ENCODE measurements at places on chromosomes 2 and 18.

DNA sequence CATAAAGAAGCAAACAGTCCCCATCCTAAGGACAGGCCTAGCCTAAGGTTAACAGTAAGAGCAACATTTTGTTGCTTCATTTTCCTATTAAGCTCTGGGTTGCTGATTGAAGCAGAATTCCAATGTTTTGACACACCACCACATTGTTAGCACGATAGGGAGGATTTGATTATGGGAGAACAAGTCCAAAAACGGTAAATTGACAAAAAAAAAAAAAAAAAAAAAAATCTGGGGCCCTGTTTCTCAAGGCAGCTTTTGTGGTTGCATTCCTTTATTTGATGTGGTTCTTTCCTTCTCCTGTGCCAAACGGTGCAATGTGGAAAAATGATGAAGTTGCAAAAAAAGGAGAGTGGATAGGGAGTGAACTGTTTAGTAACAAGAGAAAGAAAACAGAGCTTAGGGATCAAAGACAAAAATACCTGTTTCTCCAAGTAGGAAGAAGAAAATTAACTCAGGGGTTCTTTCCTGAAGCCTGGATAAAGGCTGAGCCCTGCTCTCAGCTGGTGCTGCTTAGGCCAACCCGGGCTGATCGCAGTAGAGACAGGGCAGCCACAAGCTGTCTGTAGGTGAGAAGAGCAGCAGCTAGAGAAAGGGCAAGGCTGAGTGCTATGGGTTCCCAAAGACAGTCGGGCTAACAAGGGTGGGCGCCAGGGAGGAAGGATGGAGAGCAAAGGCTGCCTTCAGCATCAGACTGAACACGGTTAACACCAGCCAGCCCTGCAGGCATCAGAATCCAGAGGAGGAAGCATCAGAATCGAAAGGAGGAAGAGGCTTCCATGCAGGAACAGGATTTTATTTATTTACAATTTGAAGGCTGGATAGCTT lies 167.8 kb upstream of the FOSL2 start:
- peak; percentile 72 for DNase-seq

DNA sequence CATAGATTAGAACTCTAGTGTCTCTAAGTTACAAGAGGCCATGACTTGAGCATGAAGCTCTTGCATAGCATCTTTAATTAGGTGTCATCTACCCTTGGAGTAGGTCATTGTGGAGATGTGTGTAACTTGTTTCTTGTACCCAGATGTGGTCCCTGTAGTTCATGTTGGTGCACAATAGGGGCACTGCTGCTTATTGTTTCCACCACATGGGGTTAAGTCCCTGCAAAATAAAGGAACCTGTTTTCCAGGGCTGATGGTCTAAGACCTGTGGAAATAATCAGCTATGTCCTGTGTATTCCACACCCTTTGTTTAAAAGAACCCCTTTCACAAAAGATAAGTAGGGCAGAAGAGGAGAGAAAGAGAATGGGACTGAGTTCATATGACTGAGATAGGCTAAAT lies 28.6 kb downstream of the ASXL3 start:
- DNase-seq = no peak

DNA sequence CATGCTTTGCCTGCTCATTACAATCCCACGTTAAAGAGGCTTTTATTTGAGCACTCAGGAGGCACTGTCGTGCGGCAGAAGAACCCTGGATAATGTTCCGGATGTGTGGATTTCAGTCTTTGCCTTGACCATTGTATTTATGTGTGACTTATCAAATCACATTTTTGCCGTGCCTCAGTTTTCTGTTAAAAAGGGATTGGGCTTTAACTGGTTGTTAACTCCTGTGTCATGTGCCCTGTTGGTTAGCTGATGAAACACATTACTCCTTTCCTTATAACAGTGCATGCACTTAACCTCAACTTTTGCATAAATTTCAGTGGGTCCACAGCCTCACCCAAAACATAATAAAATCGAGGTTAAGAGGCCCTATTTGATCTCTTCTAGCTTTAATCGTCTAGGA lies 52.7 kb downstream of the NAB1 start:
- no peak for DNase-seq

DNA sequence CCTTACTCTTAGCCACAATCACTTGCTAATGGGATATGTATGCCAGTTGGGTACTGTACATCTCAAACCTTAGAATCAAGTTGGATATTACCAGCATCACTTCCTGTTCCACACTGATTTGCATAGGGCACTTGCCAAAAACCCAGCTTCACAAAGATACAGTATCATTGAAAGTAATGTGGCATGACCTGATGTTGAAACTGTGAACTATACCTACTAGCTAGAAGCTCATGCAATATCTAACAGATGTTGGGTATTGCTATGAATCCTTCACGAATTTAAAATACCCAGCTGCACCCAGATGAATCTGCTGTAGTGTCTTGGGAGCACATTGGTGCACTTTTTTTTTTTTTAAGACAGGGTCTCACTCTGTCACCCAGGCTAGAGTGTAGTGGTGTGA lies 6.5 kb upstream of the STAMBP start:
- DNase-seq = no peak

DNA sequence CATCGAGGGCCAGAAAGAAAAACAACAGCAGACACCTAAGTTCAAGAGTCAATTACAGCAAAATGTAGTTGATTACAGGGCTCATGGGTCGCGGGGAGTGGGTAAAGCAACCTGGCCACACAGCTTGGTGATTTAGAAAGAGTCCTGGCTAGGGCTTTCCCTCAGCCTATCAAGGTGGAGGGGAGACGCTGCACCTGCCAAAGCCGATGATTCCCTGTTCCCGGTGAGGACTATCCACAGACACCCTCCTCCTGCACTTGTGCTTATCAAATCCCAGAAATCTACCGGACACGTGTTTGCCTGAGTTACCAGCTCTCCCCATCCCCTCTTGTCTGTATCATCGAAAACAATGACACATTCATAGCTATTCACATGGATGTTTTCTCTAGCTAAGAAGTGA lies 7.0 kb upstream of the SOX11 start:
- no peak for DNase-seq

DNA sequence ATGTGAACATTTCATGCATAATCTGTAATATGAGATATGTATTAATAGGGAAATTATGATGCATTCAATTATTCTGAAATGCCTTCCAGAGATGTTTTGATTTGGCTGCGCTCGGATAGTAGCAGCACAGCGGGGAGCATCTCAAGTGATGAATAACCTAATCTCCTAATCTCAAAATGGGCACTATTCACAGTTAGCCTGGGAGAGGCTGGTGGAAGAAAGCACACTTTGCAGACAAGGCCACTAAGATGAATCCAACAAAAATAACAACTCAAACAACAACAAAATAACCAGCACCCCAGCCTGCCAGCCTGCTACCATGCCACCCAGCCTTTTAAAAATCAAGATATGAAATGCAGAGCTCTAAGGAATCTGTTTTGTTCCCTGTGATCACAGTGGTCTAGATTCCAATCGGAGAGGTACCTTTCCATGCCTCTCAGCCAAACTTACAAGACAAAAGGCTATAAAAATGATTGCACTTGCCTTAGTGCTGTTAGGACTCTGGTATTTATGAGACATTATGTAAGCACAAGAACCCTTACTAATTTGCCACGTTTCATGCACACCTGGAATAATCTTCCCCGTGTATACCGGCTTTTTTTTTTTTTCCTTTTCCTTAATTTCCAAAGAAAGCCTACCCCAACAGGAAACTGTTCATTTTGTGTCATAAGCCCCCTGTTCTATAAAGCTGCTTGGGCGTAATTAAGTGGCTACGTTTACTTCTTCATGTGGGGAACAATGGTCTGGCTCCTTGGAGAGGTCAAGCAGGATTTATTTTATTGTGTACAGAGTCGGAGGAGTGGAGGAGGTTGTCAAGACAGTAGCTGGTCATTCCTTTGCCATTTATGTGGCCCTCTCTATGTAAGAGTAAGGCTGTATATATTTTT lies 526.9 kb upstream of the FANCL start:
- DNase-seq = no peak

DNA sequence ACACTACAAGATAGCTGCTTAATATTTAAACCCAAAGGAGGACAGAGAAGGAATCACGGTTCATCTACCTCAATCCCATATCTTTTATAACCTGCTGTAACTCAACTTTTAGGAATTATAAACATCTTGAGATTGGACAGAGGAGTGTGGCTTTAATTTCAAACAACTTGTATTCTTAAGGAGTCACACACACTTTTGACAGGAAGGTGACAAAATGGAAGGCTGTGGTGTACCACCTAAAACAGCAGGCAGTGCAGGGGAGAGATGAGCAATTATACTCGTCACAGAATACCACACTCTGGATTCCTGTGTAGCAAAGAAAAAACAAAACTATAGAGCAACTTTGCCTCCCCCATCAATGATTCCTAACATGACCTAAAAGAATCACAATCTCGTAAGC lies 194.8 kb downstream of the ZEB2 start:
- DNase-seq = no peak
